ENCODE measurements at places on chromosomes 2 and 18.

GRCh38 chr2:188664951-188665595 lies 309.1 kb upstream of the COL3A1 start:
- DNase-seq, result no peak

- DNase-seq, result no peak
Measured at GRCh38 chr2:241159116-241159515, 8.8 kb downstream of the PPP1R7 start.

DNA sequence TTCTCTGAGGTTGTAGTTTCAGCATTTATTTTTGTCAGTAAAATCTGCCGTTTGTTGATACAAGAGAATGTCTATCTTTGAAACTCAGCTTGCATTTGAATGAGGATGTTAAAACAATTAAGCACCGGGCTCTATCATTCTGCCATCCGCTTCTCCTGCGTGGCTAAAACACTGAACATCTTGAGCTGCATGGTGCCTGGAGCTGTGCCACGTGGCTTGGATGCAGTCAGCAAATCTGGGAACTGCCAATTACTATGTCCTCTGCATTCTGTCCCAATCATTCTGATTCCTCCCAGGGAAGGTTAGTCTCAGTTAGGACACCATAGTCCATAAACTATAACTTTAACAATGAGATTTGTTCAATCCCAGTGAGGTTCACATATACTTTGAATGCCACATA lies 598.4 kb downstream of the FBXO15 start:
- DNase-seq, result no peak

DNA sequence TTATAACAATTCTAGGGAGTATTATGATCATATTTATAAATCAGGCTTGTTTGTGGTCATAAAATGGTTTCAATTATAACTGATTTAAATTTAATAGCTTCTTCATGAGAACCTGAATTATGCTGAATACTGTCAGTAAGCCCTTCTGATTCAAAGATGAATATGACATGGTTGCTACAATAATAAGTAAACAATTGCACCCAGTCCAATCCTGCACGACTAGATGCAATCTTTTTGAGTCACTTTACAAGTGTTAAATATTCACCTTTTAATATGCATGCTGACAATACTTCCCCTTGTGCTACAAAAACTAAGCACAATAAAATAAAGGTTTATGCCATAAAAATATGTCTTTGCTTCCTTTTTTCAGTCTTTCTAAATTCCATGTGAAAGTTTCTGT lies 325.2 kb downstream of the KCNJ3 start:
- no peak for DNase-seq

GRCh38 chr18:36830158-36830495 lies 1.2 kb downstream of the KIAA1328 start:
- DNase-seq, result no peak

- no peak for DNase-seq
Measured at GRCh38 chr2:113700186-113700841, 56.1 kb downstream of the SLC35F5 start.

GRCh38 chr2:67038195-67038594 lies 358.9 kb upstream of the ETAA1 start:
- DNase-seq, result no peak

GRCh38 chr2:2331881-2332280 lies 806 bp upstream of the MYT1L start:
- DNase-seq, result no peak

DNA sequence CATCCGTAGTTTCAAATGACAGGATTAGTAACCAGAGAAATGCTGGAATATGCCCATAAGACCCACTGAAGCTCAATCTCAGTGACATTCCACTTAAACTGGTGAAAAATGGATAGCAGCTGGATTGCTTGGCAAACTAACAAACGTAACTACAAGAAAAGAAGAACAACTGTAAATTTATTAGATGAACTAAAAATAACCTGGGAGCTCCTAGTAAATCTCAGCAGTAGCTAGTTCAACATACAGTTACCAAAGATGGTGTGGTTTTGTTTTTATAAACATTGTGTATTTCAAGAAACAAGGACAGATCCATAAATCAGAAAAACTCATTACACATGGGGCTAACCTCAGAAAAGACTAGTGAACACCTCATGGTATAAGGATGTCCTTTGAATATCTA lies 531.9 kb downstream of the XIRP2 start:
- DNase-seq, result peak; percentile 6

GRCh38 chr2:239932881-239933735 lies 92.0 kb downstream of the NDUFA10 start:
- DNase-seq, result no peak

- DNase-seq, result no peak
Measured at GRCh38 chr2:132815516-132815915, 145.5 kb upstream of the LYPD1 start.

DNA sequence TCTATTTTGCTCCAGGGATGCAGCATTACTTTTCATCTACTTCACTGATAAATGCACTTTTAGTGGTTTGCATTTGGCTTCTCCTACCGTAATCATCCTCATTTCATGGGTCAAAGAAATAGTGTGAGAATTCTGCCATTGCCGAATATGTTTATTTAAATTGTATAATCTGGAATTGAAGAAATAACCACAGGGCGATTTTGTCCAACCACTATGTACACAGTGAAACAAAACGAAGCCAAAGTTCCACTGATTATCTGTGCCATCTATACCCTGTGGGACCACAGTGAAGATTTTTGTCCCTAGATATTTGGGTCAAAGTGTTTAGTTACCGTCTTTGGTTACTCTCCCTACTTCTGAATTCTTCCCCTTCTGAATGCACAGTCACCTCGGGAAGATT lies 888.6 kb upstream of the NRXN1 start:
- no peak for DNase-seq

- no peak for DNase-seq
Measured at GRCh38 chr2:233404222-233404621, 49.9 kb downstream of the DGKD start.

GRCh38 chr2:168685600-168686451 lies 116.6 kb upstream of the NOSTRIN start:
- DNase-seq, result no peak

- no peak for DNase-seq
Measured at GRCh38 chr2:44655401-44655864, 286.1 kb upstream of the SIX3 start.

GRCh38 chr2:48600204-48600813 lies 17.3 kb upstream of the GTF2A1L start:
- DNase-seq, result no peak

- DNase-seq, result no peak
Measured at GRCh38 chr18:76441002-76441667, 53.9 kb downstream of the ZNF516 start.

DNA sequence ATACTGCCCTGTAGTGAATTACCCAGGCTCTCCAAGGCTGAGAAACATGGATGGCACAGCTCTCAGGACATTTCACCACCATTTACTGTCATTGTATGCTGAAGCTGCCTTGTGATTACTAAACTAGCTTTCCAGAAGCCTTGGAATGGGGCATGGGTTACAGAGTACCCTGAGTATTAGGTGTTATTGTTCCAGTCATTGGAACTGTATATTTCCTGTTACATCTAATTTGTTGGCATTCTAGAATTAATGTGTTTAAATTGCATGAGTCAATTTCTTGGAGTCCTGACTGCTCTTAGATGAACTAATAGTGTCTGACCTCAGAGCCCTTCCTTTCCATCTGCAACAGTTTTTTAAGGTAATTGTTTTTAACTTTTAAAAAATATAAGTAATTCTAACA lies 9.0 kb downstream of the DGUOK start:
- no peak for DNase-seq

GRCh38 chr2:240525802-240526201 lies 32.0 kb downstream of the ANKMY1 start:
- no peak for DNase-seq

GRCh38 chr2:111712940-111713515 lies 171.0 kb downstream of the ANAPC1 start:
- no peak for DNase-seq

DNA sequence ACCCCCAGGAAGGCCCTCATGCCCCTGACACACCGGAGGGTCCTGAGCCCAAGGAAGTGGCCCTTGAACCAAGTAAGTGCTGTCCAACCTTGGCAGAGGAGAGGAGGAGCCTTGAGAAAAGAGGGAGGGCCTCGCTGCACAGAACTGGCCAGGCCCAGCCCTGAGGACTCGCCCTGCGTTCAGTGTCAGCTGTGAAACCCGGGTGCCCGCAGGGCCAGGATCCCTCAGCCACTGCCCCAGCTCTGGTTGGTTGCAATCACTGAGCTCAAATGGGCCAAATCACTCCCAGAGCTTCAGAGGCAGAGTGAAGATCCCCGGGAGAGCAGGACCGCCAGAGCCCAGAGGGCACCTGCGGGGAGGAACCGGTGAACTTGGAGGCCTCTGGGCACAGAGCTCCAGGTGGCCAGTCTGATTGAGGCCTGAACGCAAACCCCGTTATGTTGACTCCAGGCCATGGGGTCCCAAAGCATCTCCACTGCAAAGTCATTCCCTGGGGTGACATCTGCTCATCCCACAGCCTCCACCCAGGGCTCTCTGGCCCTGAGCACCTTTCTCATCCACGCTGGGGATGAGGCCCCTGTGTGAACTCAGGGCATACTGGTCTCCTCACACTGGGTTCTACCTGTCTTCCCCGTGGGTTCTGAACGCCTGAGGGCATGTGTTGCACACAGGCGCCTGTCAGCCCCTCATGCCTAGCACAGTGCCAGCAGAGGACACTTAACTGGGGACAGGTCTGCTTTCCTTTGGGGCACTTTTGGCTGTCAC lies 11.9 kb downstream of the GBX2 start:
- no peak for DNase-seq

DNA sequence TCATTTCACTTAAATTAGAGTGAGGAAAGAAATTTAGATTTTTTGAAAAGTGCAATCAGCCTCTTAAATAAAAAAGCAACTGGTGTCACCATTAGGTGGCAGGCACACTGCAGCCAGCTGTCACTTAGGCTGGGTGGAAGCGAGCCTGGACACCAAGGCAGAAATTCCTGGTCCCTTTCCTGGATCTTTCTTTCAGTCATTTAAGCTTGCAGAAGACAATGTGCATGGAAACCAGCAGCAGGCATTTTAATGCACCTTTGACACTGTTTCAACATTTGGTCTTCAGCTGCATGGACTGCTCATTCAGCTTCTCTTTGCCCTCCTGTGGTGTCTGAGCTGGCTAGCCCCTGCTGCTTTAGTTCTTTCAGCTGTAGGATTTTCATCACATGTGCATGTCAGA lies 61.0 kb downstream of the AQP4 start:
- no peak for DNase-seq

GRCh38 chr2:68740400-68740914 lies 5.8 kb downstream of the ARHGAP25 start:
- no peak for DNase-seq

GRCh38 chr2:133040170-133040569 lies 370.2 kb upstream of the LYPD1 start:
- no peak for DNase-seq

DNA sequence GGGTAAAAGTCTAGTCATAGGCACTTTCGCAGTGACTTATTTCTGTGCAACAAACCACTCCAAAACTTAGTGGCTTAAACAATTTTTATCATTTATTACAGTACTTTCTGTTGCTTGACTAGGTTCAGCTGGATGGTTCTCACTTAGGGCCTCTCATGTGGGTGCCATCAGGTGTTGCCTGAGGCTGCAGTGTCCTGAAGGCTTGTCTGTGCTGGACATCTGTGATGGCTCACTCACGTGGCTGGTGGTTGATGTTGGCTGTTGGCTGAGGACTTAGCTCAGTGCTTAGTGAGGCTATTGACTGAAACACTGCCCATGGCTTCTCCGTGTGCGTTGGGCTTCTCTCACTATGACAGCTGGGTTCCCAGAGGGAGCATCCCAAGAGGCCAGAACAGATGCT lies 81.4 kb upstream of the GCFC2 start:
- DNase-seq, result no peak

DNA sequence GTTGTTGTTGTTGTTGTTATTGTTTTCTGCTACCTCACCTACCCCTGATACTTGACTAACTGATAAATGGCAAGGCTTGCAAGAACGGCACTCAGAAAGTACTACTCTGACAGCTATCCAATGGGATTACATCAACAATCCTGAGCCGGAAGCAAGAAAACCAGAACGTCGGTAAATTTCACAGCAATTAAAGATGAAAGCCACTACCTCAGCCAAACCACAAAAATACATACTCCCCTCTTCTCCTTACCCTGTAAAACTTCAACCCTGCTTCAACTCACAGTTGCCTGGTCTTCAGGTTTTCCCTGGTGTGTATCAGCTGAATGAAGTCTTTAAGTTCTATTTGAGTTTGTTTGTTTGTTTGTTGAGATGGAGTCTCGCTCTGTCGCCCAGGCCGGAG lies 293.7 kb upstream of the RND3 start:
- no peak for DNase-seq

- no peak for DNase-seq
Measured at GRCh38 chr2:157476953-157477709, 33.2 kb upstream of the CYTIP start.

GRCh38 chr18:36099311-36099710 lies 29.8 kb downstream of the SLC39A6 start:
- DNase-seq, result no peak

- DNase-seq, result no peak
Measured at GRCh38 chr2:32386739-32387138, 29.9 kb downstream of the BIRC6 start.

DNA sequence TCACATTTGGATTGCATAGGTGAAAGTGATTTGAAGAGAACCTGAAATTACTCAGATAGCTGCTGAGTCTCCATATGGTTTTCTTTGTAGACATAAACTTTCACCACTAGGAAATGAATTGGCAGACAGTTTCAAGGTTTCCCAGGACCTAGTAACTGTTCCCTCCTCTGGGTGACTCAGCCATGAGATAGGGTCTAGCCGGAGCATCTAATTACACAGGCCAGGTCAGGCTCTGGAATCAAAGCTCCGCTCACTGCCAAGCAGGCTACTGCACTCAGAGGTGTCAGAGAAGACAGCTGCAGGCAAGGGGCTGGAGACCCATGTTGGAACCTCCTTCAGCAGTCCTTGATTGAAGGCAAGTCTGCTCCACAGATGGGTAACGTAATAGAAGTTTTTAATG lies 429.2 kb downstream of the TNS1 start:
- no peak for DNase-seq

DNA sequence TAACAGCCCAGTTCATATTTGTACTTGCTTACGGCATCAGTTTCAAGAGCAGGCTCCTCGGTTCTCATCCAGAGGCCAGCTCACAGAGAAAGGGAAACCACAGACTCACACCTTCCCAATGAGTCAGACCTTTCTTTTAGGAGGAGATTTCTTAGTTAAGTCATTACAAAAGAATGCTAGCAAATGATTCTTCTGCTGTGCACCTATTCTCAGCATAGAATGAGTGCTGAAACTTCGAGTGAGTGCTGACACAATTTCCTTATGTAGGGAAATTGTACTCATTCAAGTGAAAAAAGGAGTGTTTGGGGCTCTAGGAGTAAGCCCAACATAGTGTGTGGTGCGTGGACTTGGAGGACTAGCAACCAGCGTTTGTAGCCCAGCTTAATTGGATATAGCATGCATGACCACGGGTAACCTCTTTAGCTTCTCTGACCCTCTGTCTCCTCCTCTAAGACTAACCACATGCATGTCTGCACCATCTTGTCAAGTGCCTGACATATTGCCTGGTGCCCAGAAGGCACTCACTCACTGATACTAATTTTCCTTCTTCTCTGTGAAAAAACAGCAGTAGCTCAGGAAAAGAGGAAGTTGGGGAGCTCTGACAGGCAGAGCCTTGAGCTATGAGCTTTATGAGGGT lies 87.0 kb downstream of the ALPK2 start:
- no peak for DNase-seq

GRCh38 chr18:1778496-1779178 lies 792.7 kb downstream of the METTL4 start:
- DNase-seq, result no peak

GRCh38 chr18:22253676-22254075 lies 84.3 kb downstream of the GATA6 start:
- no peak for DNase-seq
